NAMALWA (cell line): ENCODE measurements at places on chromosomes 5 and 9.
A peak's percentile ranks its signal among the peaks of the same experiment; 100 is the strongest.

GRCh38 chr5:136057401-136058038, 28.7 kb downstream of the TGFBI start:
- DNase-seq = no peak

DNA sequence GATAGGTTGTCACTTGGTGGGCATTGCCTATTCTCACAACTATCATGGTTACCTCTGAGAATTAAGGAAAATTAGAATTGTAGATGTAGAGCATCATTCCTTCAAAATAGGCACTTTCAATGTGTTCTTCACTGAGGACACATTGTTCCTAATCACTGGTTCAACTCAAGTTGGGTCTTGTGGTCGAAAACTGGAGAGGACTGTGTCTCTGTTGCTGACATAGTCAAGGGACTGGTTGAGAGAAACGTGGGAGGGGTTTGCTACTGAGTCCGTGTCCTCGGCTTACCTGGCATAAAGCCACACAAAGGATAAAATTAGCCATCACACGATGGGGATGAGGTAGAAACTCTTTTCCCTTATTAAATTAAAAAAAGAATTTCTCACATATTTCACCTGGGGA, 205.9 kb upstream of the CD180 start:
- no peak for DNase-seq

GRCh38 chr9:19466280-19466639, 57.5 kb downstream of the ACER2 start:
- DNase-seq = no peak

DNA sequence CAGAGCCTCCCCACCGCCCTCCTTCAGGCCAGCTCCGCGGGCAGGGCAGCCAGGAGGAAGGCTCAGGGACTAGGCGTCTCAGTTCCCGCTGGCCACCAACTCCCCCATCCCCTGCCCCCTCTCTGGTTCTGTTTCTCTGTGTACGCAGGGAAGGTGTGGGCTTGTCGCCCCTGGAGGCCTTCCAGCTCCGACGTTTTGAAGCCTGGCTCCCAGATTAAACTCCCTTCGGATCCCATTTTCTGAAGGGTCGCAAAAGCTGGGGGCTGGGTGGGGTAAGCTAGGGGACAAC, 346 bp downstream of the ATOX1 start:
- DNase-seq = no peak

GRCh38 chr5:165161204-165161603, 1655.8 kb downstream of the MAT2B start:
- peak; percentile 42 for DNase-seq
